ENCODE measurements at places on chromosomes 13 and 19. TPM values are rescaled to one million over a fixed set of nuclear protein-coding genes. Genes with fewer than 3 reads are reported as not detected.

- DNase-seq: no peak
Measured at GRCh38 chr19:19997656-19998268, 41.5 kb downstream of the ZNF682 start.

DNA sequence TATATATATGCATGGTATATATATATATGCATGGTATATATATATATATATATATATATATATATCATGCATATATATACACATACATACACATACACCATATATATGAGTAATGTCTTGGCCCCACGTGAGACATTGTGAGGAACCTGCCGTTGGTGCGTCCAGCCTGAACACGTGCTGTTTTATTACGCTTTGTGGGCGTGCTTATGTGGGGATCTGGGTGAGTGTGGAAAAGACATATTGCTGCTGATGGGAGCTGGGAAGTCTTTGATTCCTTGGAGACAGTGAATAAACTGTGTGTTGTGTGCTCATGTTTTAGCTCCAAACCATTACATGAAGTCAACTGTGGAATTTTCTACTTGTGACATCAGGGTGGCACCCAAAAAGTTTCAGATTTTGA, 28.9 kb downstream of the KCTD15 start:
- DNase-seq: no peak

GRCh38 chr13:77388944-77389624, 62.2 kb upstream of the MYCBP2 start:
- no peak for DNase-seq

- peak; percentile 81 for DNase-seq
Measured at GRCh38 chr19:46813839-46814358, 25.5 kb upstream of the SLC1A5 start.

GRCh38 chr19:55699221-55699620, 24.2 kb downstream of the EPN1 start:
- no peak for DNase-seq

- DNase-seq: no peak
Measured at GRCh38 chr13:73440296-73440895, 381.6 kb downstream of the KLF5 start.

- DNase-seq: no peak
Measured at GRCh38 chr19:45071969-45072790, 4.1 kb downstream of the ZNF296 start.

GRCh38 chr19:55088543-55089341, 13.1 kb downstream of the EPS8L1 start:
- DNase-seq: peak; percentile 85

DNA sequence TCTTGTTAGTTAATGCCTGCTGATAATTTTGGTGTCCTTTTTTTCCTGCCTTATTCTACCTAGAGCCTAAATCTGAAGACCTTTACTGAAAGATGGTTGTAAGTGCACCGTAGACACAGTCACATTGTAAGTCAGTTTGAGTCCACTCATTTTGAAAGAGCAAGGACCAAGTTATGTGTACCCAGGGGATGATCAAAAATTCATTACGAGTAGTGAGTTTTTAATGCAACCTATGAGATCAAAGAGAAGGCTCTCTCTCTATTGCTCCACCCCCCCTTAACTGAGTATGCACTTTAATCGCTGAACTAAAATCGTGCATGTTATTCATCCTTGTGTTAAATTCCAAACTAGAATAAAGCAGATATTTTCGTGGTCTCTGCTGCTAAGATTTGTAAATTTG, 1.8 kb downstream of the RAP2A start:
- no peak for DNase-seq

- DNase-seq: no peak
Measured at GRCh38 chr13:94412870-94413597, 66.4 kb downstream of the DCT start.

- no peak for DNase-seq
Measured at GRCh38 chr19:10363789-10364281, 16.5 kb downstream of the TYK2 start.

- no peak for DNase-seq
Measured at GRCh38 chr13:99553033-99553432, 51.8 kb downstream of the TM9SF2 start.

DNA sequence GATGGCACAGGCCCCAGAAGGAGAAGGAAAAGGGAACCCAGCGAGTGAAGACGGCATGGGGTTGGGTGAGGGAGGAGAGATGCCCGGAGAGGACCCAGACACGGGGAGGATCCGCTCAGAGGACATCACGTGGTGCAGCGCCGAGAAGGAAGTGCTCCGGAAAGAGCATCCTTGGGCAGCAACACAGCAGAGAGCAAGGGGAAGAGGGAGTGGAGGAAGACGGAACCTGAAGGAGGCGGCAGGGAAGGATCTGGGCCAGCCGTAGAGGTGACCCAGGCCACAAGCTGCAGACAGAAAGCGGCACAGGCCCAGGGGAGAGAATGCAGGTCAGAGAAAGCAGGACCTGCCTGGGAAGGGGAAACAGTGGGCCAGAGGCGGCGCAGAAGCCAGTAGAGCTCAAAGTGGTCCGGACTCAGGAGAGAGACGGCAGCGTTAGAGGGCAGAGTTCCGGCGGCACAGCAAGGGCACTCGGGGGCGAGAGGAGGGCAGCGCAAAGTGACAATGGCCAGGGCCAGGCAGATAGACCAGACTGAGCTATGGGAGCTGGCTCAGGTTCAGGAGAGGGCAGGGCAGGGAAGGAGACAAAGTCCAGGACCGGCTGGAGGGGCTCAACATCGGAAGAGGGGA, 1.1 kb downstream of the PPP1R12C start:
- DNase-seq: peak; percentile 87

GRCh38 chr13:48160606-48161278, 65.8 kb upstream of the MED4 start:
- peak; percentile 56 for DNase-seq

DNA sequence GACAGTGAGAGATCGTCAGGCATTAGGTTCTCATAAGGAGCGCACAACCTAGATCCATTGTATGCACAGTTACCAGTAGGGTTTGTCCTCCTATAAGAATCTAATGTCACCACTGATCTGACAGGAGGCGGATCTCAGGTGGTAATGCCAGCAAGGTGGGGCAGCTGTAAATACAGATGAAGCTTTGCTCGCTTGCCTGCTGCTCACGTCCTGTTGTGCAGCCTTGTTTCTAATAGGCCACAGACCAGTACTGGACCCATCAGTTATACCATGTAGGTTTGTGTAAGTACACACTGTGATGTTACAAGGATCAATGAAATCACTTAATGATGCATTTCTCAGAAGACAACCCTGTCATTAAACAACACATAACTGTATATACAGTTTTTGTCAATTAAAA, 23.5 kb downstream of the VWA8 start:
- DNase-seq: no peak

DNA sequence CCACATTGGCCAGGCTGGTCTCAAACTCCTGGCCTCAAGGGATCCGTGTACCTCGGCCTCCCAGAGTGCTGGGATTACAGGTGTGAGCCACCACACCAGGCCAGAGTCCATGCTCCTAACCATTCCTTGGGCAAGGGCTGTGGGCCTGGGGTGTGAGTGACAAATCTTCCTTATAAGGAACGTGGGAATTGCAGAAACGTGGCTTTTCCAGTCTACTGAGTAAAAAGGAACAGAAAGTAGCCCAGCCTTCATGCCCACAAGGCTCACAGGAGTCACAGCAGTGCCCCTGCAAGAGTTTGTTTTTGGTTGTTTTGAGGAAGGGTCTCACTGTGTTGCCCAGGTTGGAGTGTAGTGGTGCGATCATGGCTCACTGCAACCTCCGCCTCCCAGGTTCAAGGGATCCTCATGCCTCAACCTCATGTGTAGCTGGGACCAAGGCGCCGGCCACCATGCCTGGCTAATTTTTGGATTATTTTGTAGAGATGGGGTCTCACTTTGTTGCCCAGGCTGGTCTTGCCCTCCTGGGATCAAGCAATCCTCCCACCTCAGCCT, 5.1 kb downstream of the MYPOP start:
- DNase-seq: no peak

- no peak for DNase-seq
Measured at GRCh38 chr13:106182404-106182803, 353.1 kb downstream of the EFNB2 start.

DNA sequence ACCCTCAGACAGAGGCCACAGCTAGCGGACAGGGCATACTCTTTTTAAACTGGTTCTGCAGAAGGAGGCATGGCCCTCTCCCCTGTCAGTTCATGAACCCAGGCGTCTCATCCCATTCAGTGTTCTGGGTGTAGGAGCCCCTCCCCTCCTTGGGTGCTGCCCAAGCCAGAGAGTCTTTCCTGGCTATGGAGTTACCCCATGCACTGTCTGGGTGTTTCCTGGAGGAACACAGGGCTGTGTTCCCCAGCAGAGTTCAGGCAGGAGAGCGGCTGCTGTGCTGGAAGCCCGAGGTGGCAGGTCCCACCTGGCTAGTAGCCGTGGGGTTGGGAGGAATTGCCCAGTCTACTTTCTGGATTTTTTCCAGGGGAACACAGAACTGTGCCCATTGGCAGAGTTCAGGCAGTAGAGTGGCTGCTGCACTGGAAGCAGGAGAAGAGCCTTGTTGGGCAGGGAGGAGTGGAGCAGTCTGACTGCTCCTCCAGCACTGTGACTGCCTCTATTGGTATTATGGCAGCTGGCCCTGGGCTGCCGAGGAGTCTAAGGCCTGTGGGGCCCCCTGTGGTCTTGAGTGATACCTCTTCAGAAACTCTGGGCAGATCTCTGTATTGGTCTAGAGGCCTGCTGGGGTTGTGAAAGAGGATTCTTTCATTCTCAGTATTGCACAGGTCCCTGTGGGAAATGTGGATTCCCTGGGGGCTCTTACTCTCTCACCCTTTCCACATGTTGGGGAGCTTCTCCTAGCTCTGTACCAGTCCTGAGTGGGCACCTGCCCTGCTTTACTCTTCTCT, 168.3 kb downstream of the PCDH20 start:
- peak; percentile 40 for DNase-seq

GRCh38 chr19:51721905-51722304, 1.9 kb downstream of the HAS1 start:
- no peak for DNase-seq

DNA sequence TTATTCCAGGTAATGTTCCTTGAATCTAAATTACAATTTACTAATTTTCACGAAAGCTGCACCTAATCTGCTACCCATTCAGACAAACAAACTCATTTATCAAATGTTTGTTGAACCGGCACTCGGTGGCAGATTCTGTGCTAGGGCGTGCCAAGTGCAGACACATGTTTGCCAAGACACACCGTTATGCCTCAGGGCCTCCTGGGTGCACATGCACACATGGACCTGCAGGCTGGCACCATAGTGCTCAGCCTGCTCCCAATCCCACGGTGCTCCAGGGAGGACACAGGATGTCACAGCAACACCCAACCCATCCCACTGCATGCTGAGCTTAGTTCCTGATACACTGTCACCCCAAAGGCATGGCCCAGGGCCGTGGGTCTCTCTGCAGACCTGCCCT, 7.7 kb downstream of the SCGB2B2 start:
- no peak for DNase-seq

GRCh38 chr19:49555600-49556411, 24.6 kb downstream of the NOSIP start:
- no peak for DNase-seq

- no peak for DNase-seq
Measured at GRCh38 chr13:47046706-47047105, 149.9 kb upstream of the HTR2A start.

DNA sequence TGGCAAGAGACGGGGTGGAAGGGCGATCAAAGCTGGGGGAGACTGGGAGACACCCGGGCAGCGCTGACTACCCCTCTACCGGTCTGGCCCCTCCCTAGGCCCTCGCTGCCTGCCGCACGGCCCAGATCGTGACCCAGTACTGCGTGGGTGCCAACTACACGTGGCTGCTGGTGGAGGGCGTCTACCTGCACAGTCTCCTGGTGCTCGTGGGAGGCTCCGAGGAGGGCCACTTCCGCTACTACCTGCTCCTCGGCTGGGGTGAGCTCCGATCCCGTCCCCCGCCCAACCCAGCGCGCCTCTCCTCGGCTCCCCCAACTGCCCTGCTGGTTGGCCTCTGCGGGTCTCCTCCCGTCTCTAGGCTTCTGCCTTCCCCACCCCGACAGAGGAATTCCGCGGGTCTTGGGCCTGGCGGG, 8.8 kb downstream of the GIPR start:
- peak; percentile 69 for DNase-seq

- DNase-seq: no peak
Measured at GRCh38 chr13:50261130-50261901, 246.1 kb downstream of the KCNRG start.

- DNase-seq: peak; percentile 81
Measured at GRCh38 chr19:48716562-48717291, 2.8 kb downstream of the MAMSTR start.

DNA sequence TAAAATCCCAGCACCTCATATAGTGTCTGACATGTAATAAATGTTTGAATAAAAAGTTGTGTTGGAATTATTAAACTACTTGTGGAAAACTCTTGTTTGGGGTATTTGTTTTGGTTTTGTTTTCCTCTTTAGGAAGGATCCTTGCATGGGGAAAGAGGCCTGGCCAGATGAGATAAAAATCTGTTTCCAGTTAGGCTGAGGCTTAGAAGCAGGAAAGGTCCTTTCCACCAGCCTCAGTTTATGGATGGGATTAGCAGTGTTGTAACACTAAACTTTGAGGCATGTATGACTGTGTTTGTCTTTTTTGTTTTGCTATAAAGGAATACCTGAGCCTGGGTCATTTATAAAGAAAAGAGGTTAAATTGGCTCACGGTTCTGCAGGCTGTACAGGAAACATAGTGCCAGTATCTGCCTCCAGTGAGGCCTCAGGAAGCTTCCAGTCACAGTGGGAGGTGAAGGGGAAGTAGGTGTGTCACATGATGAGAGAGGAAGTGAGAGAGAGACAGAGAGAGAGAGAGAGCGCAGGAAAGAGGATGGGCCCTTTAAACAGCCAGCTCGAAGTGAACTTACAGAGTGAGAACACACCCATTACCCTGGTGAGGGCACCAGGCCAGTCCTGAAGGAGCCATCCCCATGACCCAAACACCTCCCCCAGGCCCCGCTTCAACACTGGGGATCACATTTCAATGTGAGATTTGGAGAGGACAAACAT, 21.6 kb downstream of the SPATA13 start:
- no peak for DNase-seq

DNA sequence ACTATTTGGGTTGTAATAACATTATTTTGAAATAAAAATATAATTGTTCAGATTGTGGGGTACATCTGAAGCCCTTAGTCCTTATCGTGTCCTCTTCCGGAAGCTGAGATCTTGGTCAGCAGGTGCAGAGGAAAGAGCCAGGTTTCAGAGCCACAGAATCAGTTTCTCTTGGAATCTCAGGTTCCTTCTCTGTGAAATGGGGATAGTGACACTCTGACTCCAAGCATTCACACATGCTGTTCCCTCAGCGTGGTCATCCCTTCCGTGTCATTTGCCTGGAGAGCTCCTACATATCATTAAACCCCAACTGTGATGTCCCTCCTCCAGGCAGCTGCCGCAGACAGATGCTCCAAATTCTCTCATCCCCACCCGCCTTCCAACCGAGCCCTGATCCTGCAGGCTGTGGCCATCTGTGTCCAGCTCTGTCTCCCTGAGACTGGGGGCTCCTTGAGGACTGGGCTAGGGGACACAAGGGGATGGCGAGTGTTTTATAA, 59.8 kb downstream of the AP1M1 start:
- DNase-seq: no peak

The ZIK1 gene
- total RNA-seq: 3.3 TPM

The ELL gene
- 8.4 TPM for total RNA-seq

The LILRA1 gene
- 0.92 TPM for total RNA-seq

The SERP2 gene
- total RNA-seq: 15.7 TPM

The OR4F17 gene
- total RNA-seq: not detected

The FFAR3 gene
- total RNA-seq: 0.14 TPM

The CEACAM4 gene
- total RNA-seq: 0.32 TPM

The NTF4 gene
- total RNA-seq: not detected

The ZNF175 gene
- total RNA-seq: 7.4 TPM

The PEAK3 gene
- total RNA-seq: 0.68 TPM

The ZNF584 gene
- 15.8 TPM for total RNA-seq

The ZSCAN4 gene
- total RNA-seq: not detected

The APC2 gene
- total RNA-seq: 0.14 TPM

The FBXO17 gene
- 2.3 TPM for total RNA-seq

The HSD17B14 gene
- 1.0 TPM for total RNA-seq

The FOXA3 gene
- total RNA-seq: not detected
